ENCODE measurements at places on chromosomes 2 and 18. TPM values are rescaled to one million over a fixed set of nuclear protein-coding genes. Genes with fewer than 3 reads are reported as not detected.

The CIB4 gene
- total RNA-seq = not detected

GRCh38 chr2:20584399-20585358 is 66.2 kb downstream of the HS1BP3 start:
- DNase-seq = peak; percentile 36

- no peak for DNase-seq
These were observed 216.8 kb upstream of the HNMT start for GRCh38 chr2:137747509-137747908.

DNA sequence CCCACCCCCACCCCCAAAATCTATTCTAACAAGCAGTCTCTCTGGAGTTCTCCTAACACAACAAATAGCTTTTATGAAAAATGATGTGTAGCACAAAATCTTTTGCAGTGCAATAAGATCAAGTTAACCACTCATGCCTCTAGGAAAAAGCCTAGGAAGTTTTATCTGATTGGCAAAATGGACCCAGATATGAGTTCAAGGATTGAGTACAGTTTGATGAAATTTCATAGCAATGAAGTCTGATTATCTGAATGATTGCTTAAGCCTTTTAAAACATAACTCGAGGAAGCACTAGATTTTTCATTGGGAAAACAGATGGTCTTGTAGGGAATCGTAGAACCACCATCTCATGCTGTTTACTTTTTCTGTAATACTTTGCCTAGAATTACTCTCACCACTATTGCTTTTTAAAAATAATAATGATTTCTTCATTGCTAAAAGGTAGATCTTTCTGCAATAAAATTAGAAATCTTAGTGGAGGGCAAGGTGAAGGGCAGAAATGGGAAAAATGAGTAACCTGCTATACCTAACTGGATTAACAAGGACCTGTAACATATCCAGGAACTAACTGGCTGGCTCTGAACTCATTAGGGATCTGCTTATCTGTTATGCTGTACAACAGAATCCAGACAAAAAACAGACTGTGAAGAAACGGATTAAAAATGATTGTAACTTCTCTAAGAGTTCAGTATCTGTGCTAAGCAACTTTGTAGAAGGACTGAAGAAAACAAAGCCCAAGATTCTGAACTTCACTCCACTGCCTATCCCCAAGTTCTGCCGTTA is 73.7 kb upstream of the ETAA1 start:
- no peak for DNase-seq

GRCh38 chr2:73984203-73984921 is at the start of gene TET3:
TSS of gene TET3 (plus strand) at chr2:73984910. CDS start at chr2:73986404, 1,494 bp downstream.
- peak; percentile 68 for DNase-seq

- DNase-seq = no peak
These were observed 80.4 kb downstream of the SH3RF3 start for GRCh38 chr2:109209412-109209811.

- no peak for DNase-seq
These were observed 31.1 kb upstream of the CD8A start for GRCh38 chr2:86821842-86822241.

- no peak for DNase-seq
These were observed 286.5 kb downstream of the LPIN1 start for GRCh38 chr2:12032975-12033374.

GRCh38 chr18:59220784-59221765 is 1.1 kb downstream of the GRP start:
- no peak for DNase-seq
